ENCODE measurements at places on chromosomes 5 and 9. TPM values are rescaled to one million over a fixed set of nuclear protein-coding genes. Genes with fewer than 3 reads are reported as not detected.

C8G gene
- total RNA-seq, result not detected

GRCh38 chr5:107121793-107122519 lies 548.8 kb downstream of the EFNA5 start:
- no peak for DNase-seq

RANBP6 gene
- 19.7 TPM for total RNA-seq

DNA sequence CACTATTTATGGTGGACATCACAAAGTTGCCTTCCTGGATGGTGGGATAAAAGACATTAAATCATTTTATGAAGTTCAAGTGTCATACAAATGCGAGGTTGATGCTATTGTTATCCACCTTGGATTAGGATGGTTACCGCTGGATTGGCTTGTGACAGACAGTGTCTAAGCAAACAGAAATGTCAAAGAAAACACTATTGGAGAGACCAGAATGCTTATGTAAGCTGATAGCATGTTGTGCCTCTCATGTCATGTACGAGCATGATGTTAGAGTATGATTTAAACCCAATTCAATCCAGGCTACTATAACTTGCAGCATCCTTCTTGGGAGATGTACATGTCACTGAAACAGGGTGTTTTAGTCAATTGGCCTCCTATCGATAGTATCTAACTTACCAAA lies 178.8 kb upstream of the C9orf72 start:
- no peak for DNase-seq

DNA sequence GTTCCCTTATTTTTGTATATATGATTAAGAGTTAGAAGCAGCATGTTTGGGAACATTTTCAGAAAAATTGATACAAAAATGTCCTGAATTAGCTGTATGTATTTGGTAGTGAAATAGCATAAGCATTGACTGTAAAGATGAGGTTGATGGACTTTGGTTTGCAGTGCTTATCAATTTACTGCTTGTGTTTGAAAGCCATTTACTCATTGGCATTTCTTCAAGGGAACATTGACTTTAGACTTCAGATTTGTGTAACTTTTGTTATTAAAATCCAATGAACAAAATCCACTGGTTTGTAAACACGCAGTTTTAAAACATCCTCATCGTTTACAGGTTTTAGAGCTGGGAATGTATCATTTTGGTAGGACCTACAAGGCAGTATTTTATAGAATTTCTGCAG lies 61.3 kb downstream of the KDM4C start:
- no peak for DNase-seq

DNA sequence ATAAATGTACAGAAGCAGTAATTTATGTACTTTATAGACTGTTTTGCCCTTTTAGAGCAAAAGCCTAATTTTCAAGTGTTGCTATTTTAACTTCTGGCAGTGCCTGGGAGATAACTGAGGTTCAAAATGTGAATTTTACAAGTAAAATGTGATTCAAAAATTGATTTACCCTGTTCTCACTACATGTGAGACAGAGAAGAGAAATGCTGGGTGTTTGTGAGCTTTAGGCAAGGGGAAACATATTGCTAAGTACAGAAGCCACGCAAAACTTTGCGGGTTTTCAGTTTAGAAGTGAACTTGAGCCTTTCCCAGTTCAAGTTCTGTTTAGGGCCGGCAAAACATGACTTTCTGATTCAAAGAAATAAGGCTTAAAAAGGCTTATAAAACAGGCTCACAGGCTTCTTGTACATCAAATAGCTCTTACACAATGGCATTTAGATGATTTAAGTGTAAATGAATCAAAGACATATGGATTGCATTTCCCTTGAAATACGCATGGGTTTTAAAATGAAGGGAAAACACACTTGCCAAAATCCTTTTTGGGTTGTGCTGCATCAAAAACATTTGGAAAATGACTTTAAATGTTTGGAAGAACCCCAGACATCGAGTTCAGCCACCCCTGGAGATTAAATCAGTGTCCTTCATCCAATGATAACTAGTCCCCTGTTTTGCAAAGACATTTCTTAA lies 370.8 kb upstream of the MEF2C start:
- DNase-seq, result no peak

- DNase-seq, result peak; percentile 6
These were observed 26.1 kb downstream of the SPDL1 start for GRCh38 chr5:169609716-169610115.

GRCh38 chr9:87642330-87643106 lies 83.4 kb upstream of the CTSL start:
- no peak for DNase-seq

GFI1B gene
- total RNA-seq, result not detected

- no peak for DNase-seq
These were observed 340.5 kb downstream of the ARHGEF28 start for GRCh38 chr5:73966451-73966850.

DNA sequence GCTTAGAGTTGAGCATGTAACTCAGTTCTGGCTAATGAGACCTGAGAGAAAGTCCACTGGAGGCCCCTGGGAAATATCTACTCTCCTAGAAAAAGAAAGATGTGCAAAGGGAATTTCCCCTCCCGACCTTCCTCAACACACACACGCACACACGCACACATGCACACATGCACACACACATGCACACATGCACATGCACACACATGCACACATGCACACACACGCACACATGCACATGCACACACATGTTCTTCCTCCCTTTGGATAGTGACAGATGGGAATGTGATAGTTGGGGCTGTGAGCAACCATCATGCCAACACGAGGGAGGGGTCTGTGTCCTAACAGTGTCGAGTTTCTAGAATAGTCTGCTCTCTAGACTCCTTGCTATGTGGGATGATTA lies 148.2 kb upstream of the EGFLAM start:
- DNase-seq, result no peak

- DNase-seq, result no peak
These were observed 87.0 kb upstream of the GRIA1 start for GRCh38 chr5:153403470-153403869.

DNA sequence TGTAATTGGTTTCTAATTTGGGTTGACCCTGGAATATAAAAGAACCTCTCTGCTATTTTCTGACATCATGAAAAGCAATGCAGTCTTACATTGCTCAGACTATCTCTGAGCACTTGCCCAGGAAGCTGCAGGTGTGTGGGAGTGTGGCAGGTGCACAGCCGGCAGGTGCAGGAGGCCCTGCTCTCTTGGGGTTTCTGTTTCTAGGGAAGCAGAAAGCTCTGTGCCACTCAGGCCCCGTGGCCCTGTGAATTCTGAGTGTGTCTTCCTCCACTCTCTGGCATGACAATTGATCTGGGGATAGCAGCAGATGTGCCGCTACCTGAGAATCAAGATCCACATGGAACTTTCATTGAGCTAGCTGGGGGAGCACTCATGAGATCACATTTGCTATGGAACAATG lies 45.7 kb upstream of the IRX2 start:
- DNase-seq, result no peak

ROR2 gene
- 13.8 TPM for total RNA-seq

RBM18 gene
- total RNA-seq, result 10.0 TPM

- peak; percentile 95 for DNase-seq
These were observed 71.2 kb downstream of the ARRDC3 start for GRCh38 chr5:91311697-91312501.

GRCh38 chr5:106818552-106818951 lies 852.2 kb downstream of the EFNA5 start:
- no peak for DNase-seq

- peak; percentile 92 for DNase-seq
These were observed 32.4 kb downstream of the PCDHGC5 start for GRCh38 chr5:141521244-141521781.

GRCh38 chr5:43156388-43156787 lies 35.6 kb upstream of the NIM1K start:
- DNase-seq, result peak; percentile 70

Measured in osteoblast (primary cell).